ENCODE measurements at places on chromosomes 4 and X.

DNA sequence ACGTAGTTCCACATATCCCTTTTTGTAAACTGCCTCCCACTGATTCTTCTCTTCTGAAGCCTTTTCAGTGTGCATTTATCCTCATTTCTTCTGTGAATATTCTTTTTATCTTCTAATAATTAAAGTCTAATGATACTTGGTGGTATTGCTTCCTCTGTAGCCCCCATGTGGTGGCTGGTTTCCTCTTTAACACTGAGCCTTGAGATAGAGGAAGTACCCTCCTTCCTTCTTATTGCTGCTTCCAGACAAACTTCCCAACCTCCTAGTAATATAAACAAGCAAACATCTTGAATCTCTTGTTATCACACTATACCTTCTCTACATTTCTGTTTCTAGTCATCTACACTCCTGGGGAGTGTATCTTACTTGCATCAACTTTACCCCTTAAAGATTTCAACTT, 310.5 kb upstream of the GIMD1 start:
- no peak for DNase-seq

DNA sequence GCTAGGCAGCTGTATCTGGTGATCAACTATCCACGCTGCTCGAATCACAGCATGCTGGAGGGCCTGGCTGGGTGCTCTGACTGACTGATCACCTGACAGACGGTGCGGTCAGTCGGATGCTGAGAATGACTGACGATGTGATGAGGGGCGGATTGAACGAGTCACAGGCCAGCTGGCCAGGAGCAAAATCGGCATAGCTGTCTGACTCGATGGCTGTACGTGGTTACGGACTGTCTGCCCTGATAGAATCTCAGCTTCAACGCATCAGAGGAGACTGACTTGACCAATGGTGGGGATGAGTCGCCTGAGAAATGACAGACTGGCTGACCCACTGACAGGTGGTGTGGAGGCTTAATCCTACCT, 1.0 kb upstream of the SUV39H1 start:
- DNase-seq = peak; percentile 45

DNA sequence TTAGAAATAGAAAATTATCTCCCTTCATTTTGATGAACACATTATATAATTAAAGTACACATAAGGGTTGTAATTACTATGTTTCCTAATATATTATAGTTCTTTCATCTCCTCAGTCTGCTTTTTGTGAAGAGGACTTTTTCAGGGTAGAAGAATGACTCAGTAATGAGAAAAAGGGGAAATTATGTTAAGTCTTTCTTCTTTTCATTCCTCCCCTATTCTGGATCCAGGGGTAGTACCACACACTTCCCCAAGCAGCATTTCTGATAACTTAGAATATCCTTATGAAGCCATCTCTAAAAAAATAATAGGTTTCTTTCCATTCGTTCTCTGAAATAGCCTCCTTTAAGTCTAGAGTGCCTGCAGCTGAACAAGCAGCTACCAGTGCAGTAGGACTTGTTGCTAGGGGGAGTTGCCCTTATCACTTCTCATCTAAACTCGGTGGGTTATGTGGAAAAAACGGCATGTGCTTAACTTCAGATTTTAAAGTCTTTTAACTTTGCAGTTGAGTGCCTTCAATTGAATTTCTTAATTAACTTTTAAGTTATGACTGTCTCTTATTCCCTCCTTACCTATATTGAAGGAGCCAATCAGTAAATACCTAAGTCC, 184.8 kb downstream of the ARHGAP24 start:
- no peak for DNase-seq

DNA sequence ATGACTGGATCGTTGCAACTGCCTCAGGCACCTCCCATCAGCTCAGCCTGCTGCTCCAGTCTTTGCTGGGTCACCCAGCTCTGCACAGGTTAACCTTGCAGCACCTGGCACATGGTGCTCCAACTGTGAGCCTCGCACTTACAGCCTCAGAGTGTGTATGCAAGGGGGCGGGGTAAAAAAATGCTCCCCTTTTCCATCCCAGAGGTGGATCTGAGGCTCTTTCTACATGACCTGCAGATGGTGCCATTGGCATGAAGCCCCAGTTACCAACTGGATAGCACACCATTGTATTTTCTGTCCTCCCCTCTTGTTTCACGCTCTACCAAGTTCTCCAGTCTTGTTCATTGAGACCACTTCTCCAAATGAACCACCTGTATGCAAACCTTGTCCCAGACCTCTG, 46.2 kb upstream of the TRPC3 start:
- no peak for DNase-seq

- DNase-seq = no peak
These were observed 1323.4 kb downstream of the RAPGEF2 start for GRCh38 chr4:160426233-160426632.
